SK-N-MC (cell line): ENCODE measurements at places on chromosomes 12 and 14.

- no peak for DNase-seq
Observed at GRCh38 chr12:120639771-120640721, at the start of gene CABP1. CABP1 (plus strand) TSS chr12:120640626; CDS start chr12:120640686, 60 bp downstream.

- no peak for DNase-seq
Observed at GRCh38 chr12:13165617-13166041, 30.9 kb upstream of the EMP1 start.

- no peak for DNase-seq
Observed at GRCh38 chr14:101497684-101498525, 63.4 kb upstream of the DIO3 start.

GRCh38 chr14:29043737-29044136 lies 277.1 kb downstream of the FOXG1 start:
- DNase-seq = no peak

DNA sequence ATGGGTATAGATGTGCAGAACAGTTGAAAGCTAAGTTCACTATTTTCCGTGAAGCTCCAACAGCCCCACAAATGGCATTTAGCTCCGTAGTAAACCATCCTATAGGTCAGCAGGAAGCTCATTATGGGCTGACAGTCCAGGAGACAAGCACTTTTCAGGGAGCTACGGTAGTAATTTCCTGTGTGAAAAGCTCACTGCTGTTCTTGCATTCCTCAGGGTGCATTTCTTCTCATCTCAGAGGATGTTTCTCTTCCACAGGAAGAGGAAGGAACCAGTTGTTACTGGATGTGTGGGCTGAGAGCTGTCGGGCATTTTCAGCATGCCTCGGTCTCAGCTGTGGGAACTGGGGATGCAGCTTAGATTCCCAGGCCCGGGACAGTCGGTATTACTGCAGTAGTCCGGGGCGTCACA lies 72.8 kb downstream of the GALNT4 start:
- DNase-seq = peak; percentile 68

DNA sequence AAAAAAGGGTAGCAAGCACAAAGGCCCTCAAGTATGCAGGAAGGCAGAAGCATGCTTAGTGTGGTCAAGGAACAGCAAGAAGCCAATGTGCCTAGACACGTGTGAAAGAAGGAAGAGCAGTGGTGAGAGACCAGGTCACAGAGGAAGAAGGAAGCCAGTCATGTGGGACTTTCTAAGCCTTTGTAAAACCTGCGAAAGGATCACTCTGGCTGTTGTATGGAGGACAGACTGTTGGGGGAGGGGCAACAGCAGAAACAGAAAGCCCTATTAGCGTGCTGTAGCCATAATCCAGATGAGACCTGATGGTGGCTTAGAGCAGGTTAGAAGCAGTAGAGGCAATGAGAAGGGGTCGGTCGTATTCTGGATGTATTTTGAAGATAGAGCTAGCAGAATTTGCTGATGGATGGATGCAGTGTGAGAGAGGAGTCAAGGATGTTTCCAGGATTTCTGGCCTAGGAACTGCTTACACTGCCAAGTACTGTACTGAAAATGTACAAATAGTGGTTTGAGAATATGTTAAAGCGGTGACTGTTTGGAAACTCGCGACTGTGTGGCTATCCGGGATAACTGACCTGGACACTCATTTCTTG lies 5.7 kb upstream of the MLF2 start:
- no peak for DNase-seq

GRCh38 chr12:78392918-78393317 lies 471.7 kb upstream of the SYT1 start:
- peak; percentile 34 for DNase-seq

DNA sequence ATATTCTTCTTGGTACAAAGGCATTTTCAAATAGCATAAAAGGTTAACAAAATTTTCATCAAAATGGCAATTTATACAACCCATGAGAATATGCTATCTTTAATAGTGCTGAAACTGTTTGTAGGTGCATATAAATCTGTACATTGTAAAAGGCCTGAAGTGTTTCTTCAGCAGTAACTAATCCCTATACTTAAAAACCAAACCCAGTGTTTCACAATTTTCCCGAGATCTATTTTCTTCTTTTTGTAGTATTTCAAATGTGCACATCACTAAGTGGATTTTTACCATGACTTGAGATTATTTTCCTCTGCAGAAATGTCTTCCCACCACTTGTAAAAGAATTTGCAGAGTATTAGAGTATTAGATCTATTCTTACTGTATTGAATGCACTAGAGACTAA lies 76.5 kb downstream of the FERMT2 start:
- DNase-seq = peak; percentile 51

DNA sequence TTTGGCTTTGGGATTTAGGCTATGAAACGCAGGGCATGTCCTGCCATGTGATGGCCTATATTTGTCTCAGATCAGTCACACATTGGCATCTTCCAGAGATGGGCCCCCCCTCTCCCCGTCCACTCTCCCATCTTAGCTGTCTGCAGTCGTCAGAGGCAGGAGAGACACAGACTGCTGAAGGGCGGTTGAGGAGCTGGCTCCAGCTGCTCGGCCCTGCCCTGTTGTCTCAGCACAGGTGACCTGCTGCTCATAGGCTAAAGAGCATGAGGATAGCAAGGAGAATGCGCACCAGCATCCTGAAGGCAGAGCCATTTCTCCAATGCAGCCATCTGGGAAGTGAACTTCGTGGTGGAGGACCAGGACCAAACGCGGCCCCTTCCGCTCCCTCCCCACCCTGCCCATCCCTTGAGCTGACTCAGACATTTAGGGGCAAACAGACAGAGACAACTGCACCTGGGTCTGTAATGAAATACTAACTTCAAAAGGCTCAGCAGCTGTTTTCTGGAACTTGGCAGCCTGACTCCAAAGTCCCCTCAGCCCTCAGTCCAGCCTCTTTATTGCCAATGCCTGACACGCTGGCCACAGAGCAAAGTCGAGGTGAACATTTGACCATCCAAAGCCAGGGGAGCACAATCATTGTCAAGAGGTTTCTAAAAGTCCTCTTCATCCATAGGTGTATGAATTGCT lies 22.3 kb downstream of the FZD10 start:
- DNase-seq = no peak

DNA sequence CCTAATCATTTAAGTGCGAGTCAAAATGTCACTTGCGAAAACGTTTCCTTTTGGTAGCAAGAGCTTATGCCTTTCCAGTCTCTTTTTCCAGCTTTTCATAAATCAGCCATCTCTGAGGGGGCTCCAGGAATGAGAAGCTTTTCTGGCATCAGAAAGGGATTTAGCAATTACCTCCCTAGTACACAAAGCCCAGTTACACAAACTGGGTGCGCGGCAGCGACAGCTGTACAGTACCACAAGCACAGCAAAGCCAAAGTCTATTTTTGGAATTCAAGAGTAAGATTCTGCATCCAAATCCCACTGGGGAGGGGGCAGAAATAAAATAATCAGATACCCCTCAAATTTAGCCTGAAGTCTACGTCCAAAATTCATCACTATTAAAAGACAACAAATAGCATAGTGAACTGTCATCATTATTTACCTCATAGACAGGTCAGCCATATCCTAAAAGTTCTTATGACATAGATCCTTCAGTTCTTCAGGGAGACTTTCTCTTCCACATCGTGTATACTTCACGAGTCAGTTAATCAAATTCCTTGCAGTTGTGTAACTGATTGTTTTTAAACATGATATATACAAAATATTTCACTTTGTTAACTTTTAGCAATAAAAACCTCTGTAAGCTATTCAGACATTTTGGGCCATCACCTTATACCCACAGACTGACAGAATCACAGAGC lies 150.8 kb downstream of the TTC7B start:
- DNase-seq = no peak

- no peak for DNase-seq
Observed at GRCh38 chr14:43755707-43756106, 751.4 kb downstream of the FSCB start.

DNA sequence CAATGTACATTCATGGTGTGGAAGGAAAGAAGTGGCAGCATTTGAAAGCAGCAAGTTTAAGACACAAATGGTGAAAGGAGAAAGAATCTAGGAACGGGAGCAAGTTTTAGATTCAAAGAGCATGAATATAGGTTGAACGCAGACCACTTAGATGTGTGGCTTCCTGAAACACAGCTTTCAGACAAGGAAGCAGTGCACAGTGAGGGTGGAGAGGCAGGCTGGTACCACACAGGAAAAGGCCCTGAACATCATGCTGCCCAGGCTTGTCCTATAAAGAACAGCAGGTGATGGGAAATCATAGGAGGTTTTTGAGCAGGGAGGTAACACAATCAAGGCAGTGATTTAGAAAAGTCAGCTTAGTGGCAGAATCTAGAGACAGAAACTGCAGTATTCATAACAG lies 35.6 kb downstream of the GNS start:
- no peak for DNase-seq

- DNase-seq = no peak
Observed at GRCh38 chr12:95551305-95551704, at the start of gene USP44. USP44 (minus strand) TSS chr12:95551476; CDS start chr12:95534256, 17,220 bp downstream.

- no peak for DNase-seq
Observed at GRCh38 chr14:68195126-68195525, 375.5 kb downstream of the RAD51B start.

GRCh38 chr12:94980577-94980976 lies 22.9 kb downstream of the NDUFA12 start:
- DNase-seq = no peak

- no peak for DNase-seq
Observed at GRCh38 chr12:6322969-6323339, 12.5 kb downstream of the PLEKHG6 start.

GRCh38 chr12:112844814-112845565 lies 53.4 kb downstream of the RPH3A start:
- DNase-seq = no peak

DNA sequence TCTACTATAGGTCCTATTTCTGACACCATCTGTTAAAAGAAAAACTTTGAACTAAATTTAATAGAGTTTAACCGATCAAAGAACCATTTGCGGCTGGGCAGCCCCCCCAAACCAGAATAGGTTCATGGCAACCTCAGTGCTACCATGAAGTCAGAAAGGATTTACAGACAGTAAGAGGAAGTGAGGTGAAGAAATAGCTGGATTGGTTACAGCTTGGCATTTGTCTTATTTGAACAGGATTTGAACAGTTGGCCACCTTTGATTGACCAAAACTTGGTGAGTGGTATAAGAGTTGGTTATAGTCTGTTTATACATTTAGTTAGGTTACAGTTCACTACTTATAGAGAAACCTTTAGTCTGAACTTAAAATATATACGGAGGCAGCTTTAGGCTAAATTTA lies 88.9 kb downstream of the TXNDC16 start:
- no peak for DNase-seq

- DNase-seq = no peak
Observed at GRCh38 chr14:105313381-105314286, 914 bp upstream of the PACS2 start.

GRCh38 chr12:118432812-118433545 lies 56.6 kb downstream of the SUDS3 start:
- no peak for DNase-seq

DNA sequence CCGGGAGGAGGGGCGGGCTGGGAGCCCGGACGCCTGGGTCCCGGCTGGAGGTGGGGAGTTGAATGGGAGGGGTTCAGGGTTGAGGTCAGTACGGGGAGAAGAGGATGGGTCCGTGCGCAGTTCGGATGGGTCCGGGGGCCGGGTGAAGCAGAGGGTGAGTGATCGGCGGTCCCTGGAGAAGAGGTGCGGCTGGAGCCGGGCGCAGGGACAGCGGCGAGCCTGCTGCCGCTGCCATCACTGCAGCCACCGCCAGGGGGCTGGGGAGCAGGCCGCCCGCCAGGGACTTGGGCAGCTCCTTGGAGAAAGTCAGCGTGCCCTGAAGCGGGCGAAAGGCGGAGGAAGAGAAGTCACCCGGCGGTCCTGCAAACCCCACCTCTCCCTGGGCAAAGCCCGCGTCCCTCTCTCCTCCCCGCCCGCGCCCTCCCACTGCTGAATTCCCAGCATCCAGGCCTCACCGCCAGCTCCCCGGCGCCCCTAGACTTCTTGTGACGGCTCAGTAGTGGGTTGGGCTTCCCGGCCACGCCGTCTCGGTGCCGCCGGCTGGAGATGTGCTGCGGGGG lies 6.0 kb upstream of the GPR84 start:
- no peak for DNase-seq

DNA sequence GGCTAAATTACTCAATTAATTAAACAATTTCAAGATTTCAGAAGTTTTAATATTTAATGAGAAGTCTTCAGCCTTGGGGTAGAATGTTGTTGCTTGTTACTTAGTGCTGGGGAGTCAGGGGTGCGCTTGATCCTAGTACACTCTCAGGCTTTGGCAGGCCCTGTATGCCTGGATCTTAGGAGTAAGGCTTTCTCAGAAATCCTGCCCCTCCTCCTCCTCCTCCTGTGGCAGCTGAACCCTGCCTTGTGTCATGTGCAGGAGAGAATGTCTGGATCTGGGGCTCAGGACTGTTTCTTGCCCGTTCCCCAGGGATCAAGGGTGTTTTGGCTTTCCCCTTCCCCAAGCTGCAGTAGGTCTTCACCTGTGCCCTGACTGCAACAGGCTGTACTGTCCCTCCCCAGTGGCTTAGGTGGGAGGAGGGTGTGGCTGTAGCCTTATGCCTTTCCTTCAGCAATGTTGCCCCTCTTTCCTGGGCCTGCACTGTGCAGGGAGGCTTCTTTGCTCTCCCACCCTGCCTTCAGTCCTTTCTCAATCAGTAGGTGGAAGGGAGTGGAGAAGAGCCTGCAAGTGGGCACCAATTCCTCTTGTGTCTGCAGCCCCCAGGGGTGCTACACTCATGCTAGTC lies 108.2 kb downstream of the SLC38A6 start:
- no peak for DNase-seq

DNA sequence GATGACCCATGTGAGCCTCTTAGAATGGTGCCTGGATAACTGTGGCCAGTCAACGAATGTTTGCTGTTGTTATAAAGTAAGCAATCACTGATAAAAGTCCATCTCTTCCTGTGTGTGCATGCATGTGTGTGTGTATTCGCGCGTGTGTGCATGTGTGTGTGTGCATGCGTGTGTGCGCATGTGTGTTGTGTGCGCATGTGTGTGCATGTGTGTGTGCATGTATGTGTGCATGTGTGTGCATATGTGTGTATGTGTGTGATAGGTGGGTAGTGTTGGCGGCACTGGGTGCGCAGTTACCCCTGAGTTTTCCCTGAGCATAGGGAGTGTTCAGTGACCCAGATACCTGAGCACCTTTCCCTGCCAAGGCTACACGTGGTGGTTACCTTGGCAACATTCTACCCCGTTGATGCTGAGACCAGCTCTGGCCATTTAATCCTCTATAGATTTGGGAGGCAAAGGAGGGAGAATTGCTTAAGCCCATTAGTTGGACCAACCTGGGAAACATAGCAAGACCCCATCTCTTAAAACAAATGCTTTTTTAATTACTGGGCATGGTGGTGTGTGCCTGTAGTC lies 137.8 kb downstream of the SLC15A4 start:
- no peak for DNase-seq

- DNase-seq = no peak
Observed at GRCh38 chr12:4825011-4825858, 84.5 kb upstream of the KCNA1 start.

- no peak for DNase-seq
Observed at GRCh38 chr12:80316222-80316621, 127.8 kb upstream of the PTPRQ start.

- DNase-seq = no peak
Observed at GRCh38 chr12:108305520-108305919, 33.6 kb downstream of the CMKLR1 start.

- no peak for DNase-seq
Observed at GRCh38 chr12:63919756-63920155, 75.3 kb downstream of the SRGAP1 start.

GRCh38 chr14:104246401-104247335 lies 108.3 kb downstream of the KIF26A start:
- DNase-seq = no peak
